ENCODE measurements at places on chromosomes 2 and 18. TPM values are rescaled to one million over a fixed set of nuclear protein-coding genes. Genes with fewer than 3 reads are reported as not detected.

Gene UGT1A3
- total RNA-seq = not detected

Gene RESP18
- total RNA-seq = not detected

GRCh38 chr18:3827236-3827845 is 377.4 kb downstream of the TGIF1 start:
- DNase-seq = no peak

Gene AQP12A
- total RNA-seq = not detected

- DNase-seq = no peak
Observed at GRCh38 chr2:7013471-7014160, 96.4 kb downstream of the RNF144A start.

GRCh38 chr2:127636248-127637235 is 9.4 kb upstream of the GPR17 start:
- no peak for DNase-seq

GRCh38 chr2:43059183-43059897 is 167.1 kb downstream of the ZFP36L2 start:
- DNase-seq = no peak

Gene SAG
- total RNA-seq = not detected

Gene BOLL
- total RNA-seq = not detected

All from Karpas-422 (cell line).